ENCODE measurements at places on chromosomes 7 and 10.

DNA sequence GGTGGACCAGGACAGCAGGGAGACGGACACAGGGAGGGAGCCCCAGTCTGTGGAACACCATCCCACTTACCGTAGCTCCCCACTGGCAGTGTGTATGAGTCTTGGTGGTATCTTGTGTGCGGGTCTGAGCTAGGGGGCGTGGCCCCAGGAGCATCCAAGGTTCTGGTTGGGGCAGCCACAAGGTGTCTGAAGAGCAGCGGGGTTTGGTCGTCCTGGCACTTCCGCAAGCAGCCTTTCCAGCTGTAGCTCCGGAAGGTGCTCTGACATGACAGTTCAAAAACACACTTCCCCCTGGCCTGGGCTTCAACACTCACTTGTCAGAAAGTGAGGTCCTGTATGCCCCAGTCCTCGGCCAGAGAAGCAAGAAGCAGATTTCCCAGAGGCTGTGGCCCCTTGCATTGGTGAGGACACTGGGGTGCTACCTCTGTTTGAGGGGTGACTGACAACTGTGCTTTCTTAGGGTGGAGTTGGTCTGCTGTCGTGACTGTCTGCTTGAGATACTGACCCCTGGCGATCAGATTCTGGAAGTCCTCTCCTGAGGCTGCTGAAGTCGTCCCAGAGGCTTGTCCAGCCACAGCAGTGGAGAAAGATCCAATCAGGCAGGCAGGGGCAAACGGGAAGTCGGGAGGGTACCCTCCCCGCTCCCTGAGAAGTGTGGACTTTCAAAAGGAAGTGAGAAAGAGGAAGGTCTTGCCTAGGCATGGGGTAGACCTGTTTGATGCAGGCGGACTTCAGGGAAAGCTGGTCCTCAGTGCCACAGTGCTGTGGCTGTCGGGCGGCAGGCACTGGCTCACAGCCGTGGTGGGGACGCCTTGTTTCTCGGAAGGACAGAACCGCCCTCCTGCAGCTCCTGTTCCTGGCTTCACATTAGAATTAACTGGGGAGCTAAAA lies 51.4 kb upstream of the PFKFB3 start:
- DNase-seq = no peak

DNA sequence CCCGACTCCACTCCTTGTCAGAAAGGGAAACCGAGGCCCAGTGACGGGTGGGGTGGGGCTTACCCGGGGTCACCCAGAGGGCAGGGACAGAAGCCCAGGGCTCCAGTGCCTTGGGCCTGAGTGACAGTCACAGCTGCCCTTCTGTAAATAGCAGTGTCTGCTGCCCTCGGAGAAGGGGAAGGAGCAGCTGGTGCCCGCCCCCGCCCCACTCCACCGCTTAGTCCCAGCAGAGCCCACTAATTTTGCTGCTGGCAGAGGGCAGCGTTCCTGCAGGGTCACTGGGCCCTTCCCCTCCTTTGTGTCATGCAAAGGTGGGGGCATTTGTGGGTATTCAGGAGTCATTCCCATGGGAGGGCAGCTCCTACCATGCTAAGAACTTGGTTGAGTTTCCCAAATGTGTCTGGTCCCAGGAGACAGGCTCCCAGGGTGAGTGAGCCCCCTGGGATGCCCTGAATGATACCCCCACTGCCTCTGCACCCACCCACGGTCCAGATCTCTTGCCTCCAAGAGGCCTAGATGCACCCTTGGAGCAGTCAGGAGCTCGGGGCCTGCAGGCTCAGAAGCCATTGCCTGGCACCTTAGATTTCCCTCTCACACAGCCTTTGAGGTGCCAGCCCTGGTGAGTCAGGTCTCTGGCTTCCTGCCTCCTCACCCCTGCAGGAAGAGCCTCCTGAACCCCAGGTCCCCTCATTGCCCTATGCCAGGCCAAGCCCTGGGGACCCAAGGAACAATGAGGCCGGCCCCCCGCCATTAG lies 17.2 kb downstream of the SH2B2 start:
- DNase-seq = no peak

GRCh38 chr7:124188576-124188975 lies 155.7 kb upstream of the TMEM229A start:
- DNase-seq = no peak

DNA sequence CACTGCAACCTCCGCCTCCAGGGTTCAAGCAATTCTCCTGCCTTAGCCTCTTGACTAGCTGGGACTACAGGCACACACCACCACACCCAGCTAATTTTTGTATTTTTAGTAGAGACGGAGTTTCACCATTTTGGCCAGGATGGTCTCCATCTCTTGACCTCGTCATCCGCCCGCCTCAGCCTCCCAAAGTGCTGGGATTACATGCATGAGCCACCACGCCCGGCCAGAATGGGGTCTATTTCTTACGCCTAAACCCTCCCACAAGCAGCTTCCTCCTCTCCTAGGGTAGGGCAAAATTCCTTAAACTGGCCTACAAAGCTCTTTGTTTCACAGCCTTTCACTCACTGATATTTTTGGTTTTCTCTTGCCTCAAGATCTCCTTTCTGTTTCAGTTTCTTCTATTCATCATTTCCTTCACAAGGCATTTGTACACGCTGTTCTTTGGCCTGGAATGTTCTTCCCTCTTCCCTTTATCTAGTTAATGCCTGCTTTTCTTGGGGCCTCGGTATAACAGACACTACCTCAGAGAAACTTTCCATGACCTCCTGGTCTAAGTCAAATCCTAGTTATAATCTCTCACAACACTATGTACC lies 6.7 kb downstream of the CPEB3 start:
- DNase-seq = no peak

DNA sequence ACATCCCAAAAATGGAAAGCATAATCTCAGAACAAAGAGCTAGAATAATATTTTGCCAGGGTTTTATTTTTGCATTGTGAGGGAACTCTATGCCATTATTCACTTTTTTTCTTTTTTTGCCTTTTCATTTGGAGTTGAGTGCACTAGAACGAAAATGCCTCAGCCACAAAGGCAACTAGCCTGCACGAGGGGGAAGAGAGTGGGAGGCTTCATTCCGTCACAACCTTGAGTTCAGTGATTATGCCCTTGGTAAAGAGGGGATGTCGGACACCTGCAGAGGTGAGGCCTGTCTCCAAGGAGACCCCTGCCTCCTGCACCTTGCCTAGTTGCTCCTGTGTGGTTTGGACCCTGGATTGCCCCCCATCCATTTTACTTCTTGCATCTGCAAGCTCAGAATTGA lies 232.7 kb downstream of the TEX36 start:
- DNase-seq = no peak

- DNase-seq = no peak
Observed at GRCh38 chr7:119256446-119257131, 1016.4 kb upstream of the KCND2 start.

- DNase-seq = no peak
Observed at GRCh38 chr10:79380125-79380945, 33.1 kb downstream of the PPIF start.

DNA sequence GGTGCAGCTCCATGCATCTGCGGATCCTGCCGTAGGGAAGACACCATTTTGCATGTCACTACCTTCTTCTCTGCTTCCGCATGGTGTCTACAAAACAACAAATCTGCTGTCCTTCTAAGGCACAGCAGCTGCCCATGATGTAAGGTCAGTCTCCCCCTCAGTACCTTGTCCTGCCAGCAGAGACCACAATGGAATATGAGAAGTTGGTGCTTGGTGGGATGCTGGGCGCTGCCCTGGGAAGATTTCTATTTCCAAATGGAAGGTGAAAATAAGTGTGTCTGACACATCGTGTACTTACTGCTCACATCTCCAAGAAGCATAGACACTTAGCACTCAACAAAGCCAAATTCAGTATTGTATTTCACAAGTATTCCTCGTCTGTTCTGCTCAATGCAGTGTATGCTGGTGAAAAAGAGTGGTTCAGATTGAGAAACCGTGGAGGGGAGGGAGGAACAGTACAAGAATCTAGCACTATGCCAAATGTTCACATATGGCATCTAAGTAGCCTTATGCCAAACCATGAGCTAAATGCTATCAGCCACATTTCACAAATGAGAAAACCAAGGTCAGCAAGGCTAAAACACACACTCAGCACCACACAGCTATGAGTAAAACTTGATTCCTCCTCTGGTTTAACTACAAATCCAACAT lies 95.0 kb downstream of the GRB10 start:
- DNase-seq = no peak

GRCh38 chr10:132103116-132103910 lies 37.6 kb downstream of the JAKMIP3 start:
- DNase-seq = no peak

GRCh38 chr7:154503962-154504550 lies 451.9 kb downstream of the DPP6 start:
- no peak for DNase-seq

DNA sequence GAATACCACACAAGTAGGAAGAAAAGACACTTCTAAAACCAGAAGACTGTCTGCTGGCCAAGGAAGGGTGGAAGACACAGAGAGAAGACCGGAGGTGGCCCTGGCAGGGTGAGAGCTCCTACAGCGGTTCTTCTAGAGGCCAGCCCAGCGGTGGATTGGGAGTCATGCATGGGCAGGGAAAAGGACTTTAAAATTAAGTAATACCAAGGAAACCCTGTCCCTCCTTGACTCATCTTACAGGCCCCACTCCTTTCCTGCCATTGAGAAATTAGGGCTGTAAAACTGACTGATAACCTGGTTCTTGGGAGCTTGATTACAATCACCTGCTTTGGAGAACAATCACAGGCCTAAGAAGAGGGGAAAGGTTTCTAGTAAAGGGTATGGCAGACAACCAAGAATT lies 16.1 kb downstream of the CALML3 start:
- no peak for DNase-seq

GRCh38 chr10:43137717-43138020 lies 576 bp upstream of the CSGALNACT2 start:
- no peak for DNase-seq

DNA sequence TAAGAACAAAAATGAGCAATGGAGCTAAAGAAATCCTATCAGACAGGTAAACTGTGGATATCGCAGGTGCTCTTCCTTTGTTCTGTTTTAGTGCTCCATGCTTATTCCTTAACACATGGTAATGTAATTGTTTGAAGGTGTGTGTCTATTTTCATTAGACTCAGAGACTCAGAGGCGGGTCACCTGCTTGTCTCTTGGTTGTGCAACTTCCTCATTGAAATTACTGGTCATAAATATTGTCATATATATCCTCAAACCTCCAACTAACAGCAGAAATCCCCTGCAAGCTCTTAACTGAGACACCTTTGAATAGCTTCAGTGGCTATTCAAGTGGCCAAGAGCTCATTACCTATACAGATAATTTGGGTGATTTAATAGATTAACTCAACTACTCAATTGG lies 177.2 kb downstream of the PTN start:
- no peak for DNase-seq

GRCh38 chr7:91025906-91026390 lies 238.3 kb upstream of the FZD1 start:
- DNase-seq = no peak

GRCh38 chr7:46071601-46072000 lies 150.5 kb upstream of the IGFBP3 start:
- no peak for DNase-seq

DNA sequence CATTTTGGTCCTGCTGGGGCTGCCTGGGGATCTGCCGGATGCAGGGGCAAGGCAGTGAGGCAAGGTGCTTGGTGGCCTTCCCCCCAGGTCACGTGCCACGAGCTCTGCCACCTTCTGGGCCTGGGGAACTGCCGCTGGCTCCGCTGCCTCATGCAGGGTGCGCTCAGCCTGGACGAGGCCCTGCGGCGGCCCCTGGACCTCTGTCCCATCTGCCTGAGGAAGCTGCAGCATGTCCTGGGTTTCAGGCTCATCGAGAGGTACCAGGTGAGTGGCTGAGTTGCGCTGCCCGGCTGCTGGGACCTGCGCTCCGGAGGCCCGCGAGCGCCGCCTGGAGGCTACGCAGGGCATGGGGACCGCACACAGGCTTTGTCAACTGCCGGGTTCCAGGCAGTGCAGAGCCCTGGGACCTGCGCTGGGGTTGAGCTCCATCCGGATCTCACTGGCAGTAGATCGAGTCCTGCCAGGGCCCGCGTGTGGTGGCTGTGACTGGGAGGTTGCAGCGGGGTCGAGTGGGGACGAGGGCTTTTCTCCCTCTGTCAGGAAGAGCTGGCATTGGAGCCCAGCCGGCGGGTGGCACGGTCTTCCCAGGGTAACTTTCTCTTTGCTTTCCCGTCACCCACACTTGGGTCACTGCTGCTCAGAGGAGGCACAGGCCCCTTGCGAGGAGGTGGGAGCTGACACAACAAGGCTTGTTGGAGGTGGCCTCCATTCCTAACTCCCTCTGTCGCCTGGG lies 21.7 kb downstream of the AMZ1 start:
- peak; percentile 61 for DNase-seq

- DNase-seq = no peak
Observed at GRCh38 chr7:22238354-22239311, 118.3 kb downstream of the RAPGEF5 start.

DNA sequence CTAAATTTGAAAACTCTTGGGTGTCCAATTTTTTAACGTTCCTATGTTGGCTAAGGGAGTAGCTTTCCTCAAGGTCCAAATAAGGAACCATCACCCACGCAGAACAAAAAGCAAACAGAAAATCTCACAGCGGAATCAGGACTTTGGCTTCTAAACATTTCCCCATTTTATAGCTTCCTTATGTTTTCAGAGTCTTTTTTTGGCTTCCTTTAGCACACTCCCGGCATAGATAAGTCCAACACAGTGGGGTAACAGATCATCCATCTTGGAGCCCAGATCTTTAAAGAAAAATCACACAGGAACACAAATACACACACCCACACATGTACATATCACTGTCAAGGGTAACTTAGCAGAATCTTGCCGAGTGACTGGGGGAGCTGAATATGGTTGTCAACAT lies 4.2 kb upstream of the TCF7L2 start:
- no peak for DNase-seq

DNA sequence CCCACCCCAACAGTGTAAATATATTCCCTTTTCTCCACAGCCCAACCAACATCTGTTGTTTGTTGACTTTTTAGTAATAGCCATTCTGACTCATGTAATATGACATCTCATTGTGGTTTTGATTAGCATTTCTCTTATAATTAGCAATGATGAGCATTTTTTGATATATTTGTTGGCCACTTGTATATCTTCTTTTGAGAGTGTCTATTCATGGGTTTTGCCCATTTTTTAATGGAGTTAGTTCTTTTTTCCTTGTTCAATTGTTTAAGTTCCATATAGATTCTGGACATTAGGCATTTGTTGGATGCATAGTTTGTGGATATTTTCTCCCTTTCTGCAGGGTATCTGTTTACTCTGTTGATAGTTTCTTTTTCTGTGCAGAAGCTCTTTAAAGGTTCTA lies 340.1 kb downstream of the NXPH1 start:
- no peak for DNase-seq

GRCh38 chr10:73296946-73297345 lies 44.5 kb upstream of the MRPS16 start:
- DNase-seq = no peak

Measured in activated T-helper 1 cell treated with anti-CD3 and anti-CD28 coated beads, Interleukin-2, amount 50 U/mL, for 16 hours (primary cell).